ENCODE measurements at places on chromosomes 16 and 17.
A peak's percentile ranks its signal among the peaks of the same experiment; 100 is the strongest.

GRCh38 chr17:73686126-73686525 lies 41.9 kb upstream of the SDK2 start:
- DNase-seq = no peak

DNA sequence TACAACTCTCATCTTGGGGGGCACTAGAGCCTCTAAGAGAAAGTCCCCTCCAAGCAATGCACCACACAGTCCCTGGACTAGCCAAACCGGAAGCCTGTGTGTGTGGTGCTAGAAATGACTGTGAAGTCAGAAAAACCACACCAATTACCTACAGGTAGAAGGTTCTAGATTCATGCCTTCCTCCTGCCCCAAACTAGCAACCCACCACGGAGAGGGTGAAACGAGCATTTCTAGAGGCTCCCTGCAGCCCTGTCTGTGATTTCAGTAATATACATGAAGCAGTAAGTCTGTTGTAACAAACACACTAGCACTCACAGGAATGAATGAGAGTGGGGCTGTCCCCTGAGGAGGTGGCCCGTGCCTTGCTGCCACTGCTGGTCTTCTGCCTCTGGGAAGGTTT lies 13.6 kb downstream of the ZFHX3 start:
- no peak for DNase-seq

GRCh38 chr16:11255737-11256660 lies at the start of gene SOCS1:
TSS of gene SOCS1 (minus strand) at chr16:11256204. CDS start at chr16:11255478, 726 bp downstream.
- DNase-seq = peak; percentile 51

DNA sequence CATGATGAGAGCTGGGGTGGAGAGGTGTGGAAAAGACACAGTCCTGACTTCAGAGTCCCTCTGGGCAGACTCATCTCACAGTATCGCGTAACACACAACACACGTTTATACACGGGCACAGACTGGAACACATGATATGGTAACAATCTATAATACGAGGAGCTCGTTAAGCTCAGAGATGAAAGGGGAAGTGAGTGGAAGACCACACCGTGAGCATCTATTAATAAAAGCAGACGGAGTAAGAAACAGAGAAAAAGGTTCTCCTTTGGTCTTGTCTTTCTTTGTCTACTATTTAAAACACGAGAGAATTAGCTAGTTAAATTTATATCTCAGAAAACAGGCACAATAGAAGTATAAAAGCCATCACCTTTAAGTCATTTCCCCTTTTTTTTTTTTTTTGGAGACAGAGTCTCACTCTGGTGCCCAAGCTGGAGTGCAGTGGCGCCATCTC lies 13.5 kb downstream of the ANKRD11 start:
- DNase-seq = no peak

GRCh38 chr16:79310710-79311109 lies 289.8 kb downstream of the MAF start:
- DNase-seq = no peak

DNA sequence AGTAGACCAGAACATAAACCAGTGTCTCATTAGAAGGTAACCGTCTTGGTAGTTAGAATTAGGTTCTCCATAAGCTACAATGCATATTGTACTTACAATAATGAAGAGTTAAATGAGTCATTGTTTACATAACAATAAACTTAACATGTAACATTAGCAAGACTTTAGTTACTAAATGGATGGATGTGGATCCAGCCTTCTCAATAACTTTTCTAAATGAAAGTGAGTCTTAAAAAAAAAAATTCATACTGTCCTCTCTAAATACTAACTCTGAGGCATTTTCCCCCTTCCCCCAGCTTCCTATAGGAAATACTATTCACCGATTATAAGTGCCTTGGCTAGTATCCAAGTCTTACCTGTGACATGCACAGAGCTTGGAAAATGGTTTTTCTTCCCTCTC lies 155.3 kb downstream of the CYB561 start:
- no peak for DNase-seq

GRCh38 chr17:57434361-57434760 lies 178.0 kb downstream of the MSI2 start:
- DNase-seq = no peak

- DNase-seq = peak; percentile 88
Observed at GRCh38 chr16:50038756-50039529, 13.9 kb downstream of the CNEP1R1 start.

GRCh38 chr17:37025238-37025637 lies 76.5 kb downstream of the AATF start:
- no peak for DNase-seq

DNA sequence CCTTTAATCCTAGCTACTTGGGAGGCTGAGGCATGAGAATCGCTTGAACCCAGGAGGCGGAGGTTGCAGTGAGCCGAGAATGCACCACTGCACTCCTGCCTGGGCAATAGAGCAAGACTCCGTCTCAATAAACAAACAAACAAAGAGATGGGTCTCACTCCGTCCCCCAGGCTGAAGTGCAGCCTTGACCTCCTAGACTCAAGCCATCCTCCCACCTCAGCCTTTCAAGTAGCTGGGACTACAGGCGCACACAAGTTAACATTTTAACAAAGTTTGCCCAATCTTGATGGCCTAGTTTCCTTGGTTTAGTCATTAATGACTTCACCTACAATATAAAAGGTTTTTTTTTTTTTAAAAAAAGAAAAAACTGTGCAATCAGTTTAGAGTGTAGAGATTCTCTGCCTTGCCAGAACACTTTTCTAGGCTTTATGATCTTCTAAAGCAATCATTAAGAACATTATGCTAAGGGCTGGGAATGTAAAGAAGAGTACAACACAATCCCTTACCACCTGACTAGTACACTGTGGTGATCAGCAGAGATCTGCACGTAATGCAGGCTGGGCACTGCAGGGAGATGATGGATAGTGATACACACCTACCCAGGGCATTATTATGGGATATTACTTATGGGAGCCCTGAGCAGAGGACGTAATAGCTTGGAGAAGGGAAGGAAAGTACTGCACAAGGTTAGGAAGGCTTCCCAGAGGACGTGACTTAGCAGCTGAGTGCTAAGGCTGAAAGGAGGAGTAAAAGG lies 6.9 kb downstream of the GOT2 start:
- no peak for DNase-seq

GRCh38 chr17:35069311-35069710 lies 5.8 kb upstream of the RFFL start:
- no peak for DNase-seq

- no peak for DNase-seq
Observed at GRCh38 chr16:19014461-19014860, 30.7 kb downstream of the TMC7 start.

- DNase-seq = no peak
Observed at GRCh38 chr16:693364-693763, 3.2 kb upstream of the WDR24 start.

DNA sequence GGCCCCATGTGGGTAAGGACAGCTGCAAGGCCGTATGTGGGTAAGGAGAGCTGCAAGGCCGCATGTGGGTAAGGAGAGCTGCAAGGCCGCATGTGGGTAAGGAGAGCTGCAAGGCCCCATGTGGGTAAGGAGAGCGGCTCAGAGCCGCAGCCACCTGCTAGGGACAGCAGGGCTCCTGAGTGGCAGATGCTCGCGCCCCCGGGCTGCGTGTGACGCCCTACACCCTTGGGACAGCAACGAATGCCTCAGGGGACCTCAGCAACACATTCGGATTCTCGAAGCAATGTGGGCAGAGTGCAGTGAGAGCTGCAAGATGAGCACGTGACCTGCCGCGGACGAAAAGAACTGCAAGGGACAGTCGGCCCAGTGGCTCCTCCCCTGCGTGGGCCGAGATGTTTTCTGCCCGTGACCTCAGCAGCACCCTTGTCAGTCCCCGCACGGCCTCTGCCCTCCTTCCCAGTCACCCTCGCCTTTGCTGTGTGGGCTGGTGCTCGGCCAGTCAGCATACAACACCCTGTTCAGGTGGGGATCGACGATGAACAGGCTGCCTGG lies 9.6 kb upstream of the SLC38A8 start:
- no peak for DNase-seq

DNA sequence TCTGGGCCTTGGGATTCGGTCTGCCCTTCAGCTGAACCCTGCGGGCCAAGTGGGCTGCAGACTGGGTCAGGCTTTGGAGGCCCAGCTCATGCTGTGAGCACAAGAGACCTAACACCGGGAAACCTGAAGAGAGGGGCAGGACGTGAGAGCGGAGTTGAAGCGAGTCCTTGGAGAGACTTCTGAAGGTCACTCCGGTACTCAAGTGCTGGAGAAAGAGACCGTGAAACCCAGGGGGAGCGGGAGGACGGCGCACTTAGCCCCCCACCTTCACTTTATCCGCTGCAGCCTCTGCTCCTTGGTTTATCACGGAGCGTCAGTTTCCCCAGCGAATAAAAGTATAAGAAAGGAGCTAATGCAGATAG lies 361 bp downstream of the UQCRC2 start:
- no peak for DNase-seq

DNA sequence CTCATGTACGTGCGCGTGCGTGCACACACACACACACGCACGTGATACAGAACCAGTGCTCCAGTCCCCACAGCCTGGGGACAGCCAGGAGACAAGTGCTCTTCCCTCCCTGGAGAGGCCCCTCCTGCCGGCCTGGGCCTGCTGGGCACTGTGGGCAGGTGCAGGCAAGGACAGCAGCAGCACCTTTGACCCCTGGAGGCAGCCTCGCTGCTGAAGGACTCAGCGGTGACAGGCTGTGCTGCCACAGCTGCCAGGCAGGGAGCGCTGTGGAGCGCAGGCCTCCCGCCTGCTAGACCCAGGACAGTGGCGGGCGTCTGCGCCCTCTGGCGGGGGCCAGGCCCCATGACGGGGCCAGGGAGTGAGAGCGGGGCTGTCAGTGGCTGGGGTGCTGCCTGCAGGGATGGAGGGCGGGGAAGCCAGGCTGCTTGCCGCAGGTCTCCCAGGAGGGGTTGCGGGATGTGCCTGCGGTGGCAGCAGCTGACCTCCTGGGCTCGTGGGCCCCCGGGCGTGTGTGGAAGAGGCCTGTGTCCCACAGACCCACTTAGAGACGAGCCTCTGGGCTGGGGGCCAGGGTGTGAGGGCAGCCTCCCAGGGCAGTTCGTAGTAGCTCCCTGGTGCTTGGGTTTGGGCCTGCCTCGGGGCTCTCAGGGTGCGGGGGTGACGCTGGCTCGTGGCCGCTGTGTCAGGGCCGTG lies 63.5 kb upstream of the PVALEF start:
- DNase-seq = peak; percentile 20

DNA sequence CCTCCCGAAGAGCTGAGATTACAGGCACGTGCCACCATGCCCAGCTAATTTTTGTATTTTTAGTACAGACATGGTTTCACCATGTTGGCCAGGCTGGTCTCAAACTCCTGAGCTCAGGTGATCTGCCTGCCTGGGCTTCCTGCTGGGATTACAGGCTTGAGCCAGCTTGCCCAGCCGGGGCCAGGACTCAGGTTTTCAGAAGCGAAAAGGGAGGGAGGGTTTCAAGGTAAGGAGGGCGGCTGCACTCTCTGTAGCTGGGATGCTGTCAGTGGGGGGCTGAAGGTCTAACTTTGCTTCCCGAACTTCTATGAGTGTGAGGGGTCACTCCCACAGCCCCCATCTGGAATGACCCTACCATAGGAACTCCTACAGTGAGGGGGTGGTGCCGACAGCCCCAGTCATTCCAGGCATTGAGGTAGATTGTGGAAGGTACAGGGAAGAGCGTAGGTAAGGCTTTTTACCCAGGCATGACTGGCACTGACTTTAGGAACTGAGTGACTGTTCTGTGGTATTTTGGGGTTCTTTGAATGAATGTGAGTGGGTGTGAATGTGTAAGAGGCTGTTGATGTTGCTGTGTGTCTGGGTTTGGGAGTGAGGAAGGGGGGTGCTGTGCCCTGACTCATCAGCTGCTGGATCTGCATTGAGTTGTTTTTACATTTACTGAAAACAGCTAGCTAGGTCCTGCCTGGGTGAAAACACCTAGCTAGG lies 3.8 kb upstream of the C1QL1 start:
- no peak for DNase-seq

GRCh38 chr16:57335366-57335765 lies 23.2 kb upstream of the CCL22 start:
- DNase-seq = no peak

DNA sequence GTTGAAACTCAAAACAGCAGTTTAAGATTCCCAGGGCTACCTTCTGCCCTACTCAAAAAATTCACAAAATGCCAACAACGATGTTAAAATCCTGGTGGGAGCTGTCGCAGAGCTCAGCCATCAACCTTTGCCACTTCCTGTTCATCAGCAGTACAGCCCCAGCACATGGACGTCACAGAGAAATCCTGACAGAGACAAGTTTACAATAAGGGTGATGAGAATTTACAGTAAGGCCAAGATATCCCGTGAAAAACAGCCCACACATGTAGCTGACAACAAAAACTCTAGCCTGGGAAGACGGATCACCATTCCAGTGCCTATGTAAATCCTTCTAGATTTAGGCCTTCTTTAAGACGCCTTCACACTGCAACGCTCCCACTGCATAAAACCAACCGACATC lies 18.8 kb downstream of the USP22 start:
- DNase-seq = no peak

GRCh38 chr16:47694543-47694942 lies 233.4 kb downstream of the PHKB start:
- DNase-seq = no peak

DNA sequence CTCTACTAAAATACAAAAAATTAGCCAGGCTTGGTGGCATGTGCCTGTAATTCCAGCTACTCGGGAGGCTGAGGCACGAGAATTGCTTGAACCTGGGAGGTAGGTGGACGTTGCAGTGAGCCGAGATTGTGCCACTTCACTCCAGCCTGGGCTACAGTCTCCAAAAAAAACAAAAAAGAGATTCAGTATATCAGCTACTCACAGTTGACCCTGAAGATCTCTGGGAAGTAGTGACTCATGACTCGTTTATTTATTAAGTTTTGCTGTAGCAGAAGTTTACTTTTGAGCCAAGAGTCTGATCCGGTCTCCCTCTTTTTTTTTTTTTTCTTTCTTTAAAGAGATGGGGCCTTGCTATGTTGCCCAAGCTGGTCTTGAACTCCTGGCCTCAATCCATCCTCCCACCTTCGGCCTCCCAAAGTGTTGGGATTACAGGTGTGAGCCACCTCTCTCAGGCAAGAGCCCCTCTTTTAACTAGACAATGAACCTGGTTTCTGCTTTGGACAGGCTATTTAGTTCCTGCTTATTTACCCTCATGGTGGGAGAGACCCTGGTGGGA lies 4.4 kb downstream of the MVP start:
- DNase-seq = no peak

DNA sequence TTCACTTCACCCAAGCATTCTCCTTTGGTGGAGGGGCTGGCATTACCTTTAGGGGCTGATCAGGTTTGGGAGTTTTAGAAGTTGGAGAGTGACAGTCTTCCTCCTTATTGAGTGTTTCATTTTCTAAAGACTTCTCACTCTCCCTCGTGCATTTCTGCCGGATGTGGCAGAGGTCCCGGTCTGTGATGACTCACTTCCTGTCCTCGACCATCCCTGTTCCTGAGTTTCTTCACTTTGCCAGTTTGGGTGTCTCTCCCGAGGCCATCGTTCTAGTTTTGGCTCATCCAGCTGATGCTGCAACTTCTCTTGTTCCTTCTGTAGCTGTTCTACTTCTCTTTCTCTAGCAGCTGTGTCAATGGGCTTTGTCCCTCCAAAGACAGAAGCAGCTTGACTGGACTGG lies 104.3 kb downstream of the PHKB start:
- DNase-seq = peak; percentile 93

- no peak for DNase-seq
Observed at GRCh38 chr17:44063704-44064639, 2.5 kb downstream of the LSM12 start.

- DNase-seq = no peak
Observed at GRCh38 chr16:53966821-53967571, 263.0 kb downstream of the FTO start.

Data from GF-D8 (cell line).